ENCODE measurements at places on chromosomes 4 and X. TPM values are rescaled to one million over a fixed set of nuclear protein-coding genes. Genes with fewer than 3 reads are reported as not detected.

Gene SPP1
- total RNA-seq, result 20.9 TPM

Gene CSAG1
- total RNA-seq, result not detected

Gene BGN
- 175 TPM for total RNA-seq

Gene TXK
- 1.2 TPM for total RNA-seq

Gene VEGFC
- 15.0 TPM for total RNA-seq

Gene CABS1
- total RNA-seq, result not detected
